Activated gamma-delta T cell treated with Interleukin-2 at 50 U/mL for 16 hours (primary cell): ENCODE measurements at places on chromosomes 12 and 14.

- DNase-seq = no peak
These were observed 86.5 kb downstream of the FLRT2 start for GRCh38 chr14:85616386-85616885.

GRCh38 chr12:16238661-16239060 lies 38.8 kb downstream of the SLC15A5 start:
- no peak for DNase-seq

DNA sequence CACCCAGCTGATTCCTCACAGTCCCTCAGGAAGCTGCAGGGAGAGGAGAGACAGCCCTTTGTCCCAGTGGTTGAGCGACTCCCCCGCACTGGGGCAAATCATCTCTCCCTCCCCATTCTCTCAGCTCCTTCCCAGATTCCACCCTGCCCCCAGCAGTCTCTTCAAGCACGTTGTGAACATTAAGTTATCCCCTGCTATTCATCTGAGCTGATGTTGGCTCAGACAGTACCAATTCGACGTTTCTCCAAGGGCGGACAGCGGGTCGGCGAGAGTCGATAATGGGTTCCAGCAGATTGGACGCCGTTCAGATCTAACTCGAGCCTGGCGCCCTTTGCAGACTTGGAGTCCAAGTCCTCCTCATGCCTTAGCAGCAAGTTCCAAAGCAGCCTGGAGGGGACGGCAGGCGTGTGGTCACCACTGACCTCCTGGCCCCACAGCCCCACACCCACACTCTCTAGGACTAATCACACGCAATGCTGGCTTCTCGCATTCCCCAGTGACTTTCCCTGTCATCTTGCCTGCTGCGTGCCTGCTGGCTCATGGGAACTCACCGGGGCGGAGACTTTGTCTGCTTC lies 245.9 kb downstream of the CHST11 start:
- no peak for DNase-seq

- no peak for DNase-seq
These were observed 126.0 kb upstream of the HIF1A start for GRCh38 chr14:61569308-61569707.

DNA sequence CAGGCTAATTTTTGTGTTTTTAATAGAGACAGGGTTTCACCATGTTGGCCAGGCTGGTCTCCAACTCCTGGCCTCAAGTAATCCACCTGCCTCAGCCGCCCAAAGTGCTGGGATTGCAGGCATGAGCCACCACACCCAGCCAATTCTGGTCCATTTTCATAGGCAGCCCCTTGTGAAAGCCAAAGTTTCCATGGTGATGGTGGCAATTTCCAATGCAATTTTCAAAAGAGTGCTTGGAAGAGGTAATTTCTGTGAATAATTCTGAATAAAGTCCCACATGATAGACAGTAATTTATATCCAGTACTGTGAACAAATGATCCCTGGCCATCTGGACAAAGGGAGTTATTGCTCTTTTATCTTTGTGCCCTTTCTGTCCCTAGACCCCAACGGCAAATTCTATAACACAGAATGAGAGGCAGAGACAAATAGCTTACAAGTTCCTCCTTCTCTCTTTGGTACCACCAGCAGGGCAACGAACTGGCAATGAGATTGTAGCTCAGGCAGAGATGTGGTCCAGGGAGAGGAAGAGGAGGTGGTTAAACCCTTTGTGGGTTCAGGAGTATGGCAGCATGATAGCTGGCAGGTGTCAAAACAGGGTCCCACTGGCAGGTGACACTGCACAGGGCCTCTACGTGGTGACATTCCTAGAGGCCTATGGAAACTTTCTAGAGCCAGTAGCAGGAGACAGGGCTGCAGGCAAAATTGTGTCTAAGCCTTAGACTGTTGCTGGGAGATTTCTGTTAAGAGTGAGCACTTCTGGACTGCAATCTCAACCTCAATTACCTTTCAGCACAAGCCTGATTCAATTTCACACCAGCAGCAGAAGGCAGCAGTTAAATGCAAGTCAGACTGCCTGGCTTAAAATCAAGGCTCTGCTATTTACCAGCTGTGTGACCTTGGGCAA lies 46.5 kb downstream of the NT5DC3 start:
- DNase-seq = no peak

- DNase-seq = no peak
These were observed 78.8 kb downstream of the TMCC3 start for GRCh38 chr12:94571556-94571955.

GRCh38 chr14:61608245-61609165 lies 86.8 kb upstream of the HIF1A start:
- DNase-seq = no peak

DNA sequence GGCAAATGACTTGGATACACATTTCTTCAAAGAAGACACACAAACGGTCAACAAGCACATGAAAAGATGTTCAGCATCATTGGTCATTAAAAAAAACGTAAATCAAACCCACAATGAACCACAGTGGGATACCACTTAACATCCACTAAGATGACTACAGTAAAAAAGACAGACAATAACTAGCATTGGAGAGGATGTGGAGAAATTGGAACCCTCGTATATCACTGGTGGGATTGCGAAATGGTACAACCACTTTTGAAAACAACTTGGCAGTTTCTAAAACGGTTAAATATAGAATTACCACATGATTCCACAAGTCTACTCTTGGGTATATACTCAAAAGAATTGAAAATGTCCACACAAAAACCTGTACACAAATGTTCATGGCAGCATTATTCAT lies 25.2 kb upstream of the PPFIBP1 start:
- no peak for DNase-seq

- no peak for DNase-seq
These were observed 9.9 kb downstream of the PIWIL1 start for GRCh38 chr12:130347588-130347987.

DNA sequence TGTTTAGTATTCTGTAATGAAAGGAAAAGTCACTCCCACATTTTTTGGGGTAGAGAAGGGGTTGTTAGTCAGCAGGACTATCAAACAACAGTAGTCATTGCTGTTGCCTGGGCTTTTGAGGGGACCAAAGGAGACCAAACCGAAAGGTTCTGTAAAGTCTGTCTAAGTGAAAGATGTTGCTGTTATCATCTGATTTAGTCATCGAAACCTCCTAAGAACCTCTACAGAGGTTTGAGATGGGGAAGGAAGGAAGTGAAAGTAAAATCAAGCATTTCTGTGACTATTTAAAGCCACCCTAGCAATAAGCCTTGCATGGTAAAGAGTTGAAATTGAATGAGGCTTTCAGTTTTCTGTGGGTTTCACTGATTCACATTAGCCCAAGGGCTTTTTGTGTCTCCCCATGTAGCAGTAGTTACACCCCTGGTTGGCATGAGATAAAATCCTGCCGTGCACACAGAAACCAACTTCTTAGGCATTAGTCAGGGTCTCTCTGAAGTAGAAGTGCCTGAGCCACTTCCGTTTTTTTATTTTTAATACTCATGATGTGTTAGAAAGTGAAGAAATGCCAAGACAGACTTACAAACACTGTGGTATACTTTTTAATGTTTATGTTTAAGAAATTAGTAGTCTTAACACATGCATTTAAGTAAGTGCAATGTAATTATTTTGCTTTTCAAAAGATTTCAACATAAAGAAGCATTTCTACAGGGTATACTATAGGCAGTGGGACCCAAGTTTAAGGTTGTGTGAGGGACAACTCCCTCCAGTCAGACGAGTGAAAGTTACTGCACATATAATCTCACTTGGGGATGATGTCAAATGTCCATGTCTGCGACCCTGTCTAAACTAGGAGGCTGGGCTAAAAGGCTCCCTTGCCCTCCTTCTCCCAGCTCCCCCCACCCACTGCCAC lies 50.4 kb downstream of the DYRK2 start:
- peak; percentile 54 for DNase-seq

DNA sequence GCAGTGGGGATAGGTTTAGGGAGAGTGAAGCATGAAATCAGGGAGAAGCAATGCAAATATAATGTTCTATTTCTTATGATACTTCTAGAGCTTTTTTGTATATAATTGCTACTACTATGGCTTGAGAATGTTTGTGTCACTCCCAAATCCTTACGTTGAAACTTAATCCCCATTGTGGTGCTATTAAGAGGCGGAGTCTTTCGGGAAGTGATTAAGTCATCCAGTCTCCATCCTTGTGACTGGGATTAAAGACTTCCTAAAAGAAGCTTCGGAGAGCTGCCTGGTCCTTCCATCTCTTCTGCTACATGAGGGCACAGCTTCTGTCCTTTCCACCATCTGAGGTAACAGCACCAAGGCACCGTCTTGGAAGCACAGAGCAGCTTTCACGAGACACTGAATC lies 81.2 kb downstream of the COX16 start:
- no peak for DNase-seq
